NCI-H2081 treated with DMSO at 0.1 percent for 48 hours (cell line): ENCODE measurements at places on chromosomes 1 and 21.

DNA sequence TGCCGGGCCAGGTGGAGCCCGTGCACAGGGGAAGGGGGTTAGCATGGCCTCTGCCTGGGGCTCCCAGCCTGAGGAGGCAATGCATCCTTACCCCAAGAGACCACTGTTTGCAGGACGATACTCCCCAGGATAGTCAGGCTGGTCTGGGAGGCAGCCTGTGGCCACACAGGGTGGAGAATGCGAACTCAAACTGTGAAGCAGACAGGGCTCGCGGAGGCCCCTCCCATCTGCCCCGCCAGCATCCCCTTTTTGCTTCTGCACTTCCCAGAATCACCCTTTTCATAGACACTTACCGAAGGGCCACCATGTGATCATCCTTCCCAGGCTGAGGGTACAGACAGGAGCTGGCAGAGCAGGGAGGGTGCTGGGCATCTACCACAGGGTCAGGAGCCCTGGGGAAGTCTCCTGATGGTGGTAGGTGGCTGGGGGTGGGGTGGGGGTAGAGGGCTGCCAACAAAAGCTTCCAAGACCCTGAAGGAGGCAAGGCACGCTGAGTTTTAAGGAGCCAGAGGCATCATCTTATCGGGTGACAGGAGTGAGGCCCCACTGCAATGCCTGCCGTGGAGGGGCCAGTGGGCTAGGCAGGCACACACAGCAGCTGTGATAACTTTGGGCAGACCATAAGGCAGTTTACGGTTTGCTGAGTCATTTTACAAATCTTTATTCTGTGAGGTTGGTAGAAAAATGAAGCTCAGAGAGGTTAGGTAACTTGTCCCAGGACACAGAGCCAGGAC is 31.3 kb upstream of the BTG2 start:
- DNase-seq: no peak

DNA sequence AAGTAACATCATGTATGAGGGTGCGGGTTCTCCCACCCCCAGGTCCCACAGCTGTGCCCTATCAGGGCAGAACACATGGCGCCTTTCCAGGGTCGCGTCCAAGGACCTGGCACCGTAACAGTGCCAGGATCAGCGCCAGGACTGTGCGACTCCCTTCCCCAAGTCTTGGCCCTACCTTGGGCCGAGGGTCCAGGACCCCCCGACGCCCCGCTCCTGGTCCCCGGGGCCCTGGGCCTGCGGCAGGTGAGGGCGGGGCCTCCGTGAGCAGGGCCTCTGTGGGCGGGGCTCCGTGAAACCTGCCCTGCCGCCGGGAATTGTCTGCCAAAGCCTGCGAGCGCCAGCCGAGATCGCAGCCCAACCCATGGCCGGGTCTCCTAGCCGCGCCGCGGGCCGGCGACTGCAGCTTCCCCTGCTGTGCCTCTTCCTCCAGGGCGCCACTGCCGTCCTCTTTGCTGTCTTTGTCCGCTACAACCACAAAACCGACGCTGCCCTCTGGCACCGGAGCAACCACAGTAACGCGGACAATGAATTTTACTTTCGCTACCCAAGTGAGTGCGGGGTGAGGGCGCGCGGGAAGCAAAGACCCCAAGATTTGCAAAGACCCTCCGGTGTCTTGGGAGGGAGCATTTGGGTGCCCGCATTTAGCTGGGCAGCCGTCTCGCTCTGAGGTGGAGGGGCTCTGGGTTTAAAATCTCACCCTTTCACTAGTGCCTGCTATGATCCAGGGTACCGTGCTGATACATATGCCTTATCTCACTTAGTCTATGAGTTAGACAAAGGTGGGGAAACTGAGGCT is at the start of gene RHBG:
Gene RHBG (plus strand): TSS at position 323 of the 796 bp plus-strand sequence. CDS start 39 bp downstream, at position 362.
- DNase-seq: no peak

DNA sequence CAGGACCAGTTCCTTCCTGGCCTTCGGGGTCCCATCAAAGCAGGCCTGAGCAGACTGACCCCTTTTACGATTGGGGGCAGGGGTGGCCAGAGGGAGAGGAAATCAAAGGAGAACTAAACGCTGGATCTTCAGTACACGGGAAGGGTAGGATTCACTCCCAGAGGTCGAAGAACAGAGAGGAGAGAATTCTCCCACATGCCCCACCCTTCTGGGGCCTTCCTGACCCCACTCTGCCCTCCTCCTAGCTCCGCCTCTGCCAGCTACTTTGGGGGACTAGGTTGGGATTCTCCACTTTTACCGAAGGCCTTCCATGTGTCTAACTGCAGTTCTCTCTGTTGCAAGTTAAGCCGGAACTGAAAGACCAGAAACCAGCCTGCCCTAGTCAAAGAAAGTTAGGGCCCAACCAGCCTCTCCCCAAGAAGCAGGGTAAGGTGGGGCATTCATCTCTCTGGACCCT is 654 bp upstream of the ARHGEF2 start:
- no peak for DNase-seq

GRCh38 chr1:50300297-50300696 is 122.9 kb downstream of the DMRTA2 start:
- DNase-seq: no peak

GRCh38 chr1:110960777-110961420 is 2.8 kb downstream of the LRIF1 start:
- no peak for DNase-seq

DNA sequence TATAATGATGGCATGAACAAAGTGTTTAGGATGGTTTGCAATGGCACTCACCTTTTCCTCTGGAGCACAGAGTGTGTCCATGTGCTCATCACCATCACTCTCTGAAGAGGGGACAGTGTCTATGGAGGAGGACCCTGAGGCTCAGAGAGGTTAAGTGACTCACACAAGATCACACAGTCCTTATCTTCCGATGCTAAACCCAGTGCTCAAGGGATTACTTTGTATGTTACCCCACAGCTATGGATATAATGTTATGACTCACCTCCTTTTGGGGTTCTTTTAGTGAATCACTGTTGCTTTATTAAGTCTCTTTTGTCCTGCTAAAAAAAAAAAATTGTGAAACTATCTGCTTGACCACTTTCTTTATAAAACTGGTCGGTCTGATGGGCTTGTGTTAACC is 67.6 kb downstream of the TENT5C start:
- DNase-seq: no peak

- DNase-seq: no peak
Measured at GRCh38 chr1:37098237-37098636, 63.9 kb upstream of the GRIK3 start.

DNA sequence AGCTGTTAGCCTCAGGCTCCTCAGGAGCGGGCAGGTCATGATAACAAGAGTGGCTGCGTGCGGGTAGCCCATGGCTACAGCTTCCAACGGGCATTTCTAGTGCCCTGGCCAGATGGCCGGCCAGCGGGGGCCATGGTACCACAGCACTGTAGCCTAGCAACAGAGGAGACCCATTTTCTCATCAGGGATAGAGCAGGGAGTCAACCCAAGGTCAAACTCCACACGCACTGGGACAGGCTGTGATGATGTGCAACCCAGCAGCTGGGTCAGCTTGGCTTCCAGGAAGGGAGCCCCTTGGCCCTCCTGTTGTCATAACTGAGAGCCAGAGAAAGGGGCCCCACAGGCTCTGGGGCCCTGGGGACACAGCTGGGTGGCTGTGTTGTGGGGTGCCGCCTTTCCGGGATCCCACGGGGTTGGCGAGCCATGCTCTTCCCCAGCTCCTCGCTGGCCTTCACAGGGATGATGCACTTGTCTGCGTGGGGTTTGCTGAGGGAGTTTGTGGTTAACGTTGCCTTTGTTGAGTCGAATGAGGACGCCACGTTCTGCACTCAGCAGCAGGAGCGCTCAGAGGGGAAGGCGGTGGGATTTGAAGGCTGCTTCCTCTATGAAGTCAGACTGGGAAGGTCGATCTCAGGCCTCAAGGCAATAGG is 46.3 kb downstream of the COL18A1 start:
- no peak for DNase-seq

- no peak for DNase-seq
Measured at GRCh38 chr21:39518847-39519210, 67.1 kb downstream of the SH3BGR start.

DNA sequence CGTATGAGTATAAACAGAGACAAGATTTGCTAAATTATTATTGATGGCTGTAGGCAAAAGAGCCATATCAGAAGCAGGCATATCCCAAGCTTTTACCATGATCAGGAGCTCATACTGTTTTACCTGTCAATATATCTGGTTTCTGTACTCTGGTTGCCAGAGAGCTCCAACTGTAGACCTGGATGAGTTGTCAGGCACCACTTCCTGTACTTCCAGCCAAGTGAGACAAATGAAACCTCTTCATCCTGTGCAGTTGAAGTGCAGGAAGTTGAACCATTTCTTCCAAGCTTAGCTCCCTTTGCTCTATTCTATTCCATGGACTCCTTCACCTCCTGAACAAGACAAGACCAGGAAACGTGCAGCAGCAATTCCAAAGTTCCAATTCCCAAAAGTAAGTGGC is 115.6 kb downstream of the ZNF281 start:
- DNase-seq: no peak

GRCh38 chr1:156828400-156829124 is 11.9 kb upstream of the SH2D2A start:
- DNase-seq: no peak

GRCh38 chr1:150551784-150552127 is 2.5 kb downstream of the ADAMTSL4 start:
- no peak for DNase-seq

DNA sequence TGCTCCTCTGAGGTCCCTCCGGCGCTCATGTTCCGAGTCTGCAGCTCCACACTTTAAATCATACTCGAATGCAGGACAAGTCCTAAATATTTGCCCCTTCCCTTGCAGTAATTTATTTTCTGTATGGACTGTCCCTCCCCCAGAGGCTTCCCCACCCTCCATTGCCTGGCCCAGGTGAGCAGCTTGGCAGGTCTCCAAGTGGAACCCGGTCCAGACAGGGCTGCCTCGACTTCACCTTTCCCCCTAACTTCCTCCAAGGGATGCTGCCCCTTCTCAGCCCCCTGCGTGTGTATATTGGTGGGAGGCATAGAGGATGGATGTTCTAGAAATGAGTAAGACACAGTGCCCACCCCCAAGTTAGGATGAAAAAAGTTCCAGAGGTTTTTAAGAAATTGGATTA is 5.4 kb upstream of the OPTC start:
- no peak for DNase-seq

DNA sequence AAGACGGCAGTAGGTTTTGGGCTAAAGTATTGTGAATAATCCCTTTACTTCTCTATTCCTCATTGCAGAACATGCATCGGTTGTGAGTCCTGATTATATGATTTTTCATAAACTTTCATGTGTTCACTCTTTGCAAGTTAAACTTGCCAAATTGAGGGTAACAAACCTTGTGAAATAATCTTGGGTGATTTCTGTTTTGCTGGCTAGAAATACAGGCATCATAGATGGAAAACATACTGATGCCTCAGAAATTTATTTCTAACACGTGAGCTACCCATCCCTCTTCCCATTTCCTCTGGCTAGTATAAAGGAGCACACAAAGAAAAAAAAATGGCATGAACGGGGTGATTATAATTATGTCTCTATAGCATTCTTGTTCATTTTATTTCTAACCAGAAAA is 39.6 kb downstream of the RGS5 start:
- no peak for DNase-seq

GRCh38 chr1:210366767-210367166 is 38.1 kb downstream of the HHAT start:
- DNase-seq: no peak

- no peak for DNase-seq
Measured at GRCh38 chr1:6596351-6596750, 6.3 kb downstream of the KLHL21 start.

GRCh38 chr1:175043824-175044223 is 20.6 kb upstream of the MRPS14 start:
- no peak for DNase-seq

GRCh38 chr1:42210421-42211133 is 46.0 kb upstream of the GUCA2A start:
- no peak for DNase-seq

GRCh38 chr1:169879034-169879840 is 14.5 kb downstream of the SCYL3 start:
- DNase-seq: no peak
